ENCODE measurements at places on chromosomes 12 and 14.

GRCh38 chr14:89214221-89214965 lies 202.6 kb downstream of the FOXN3 start:
- no peak for DNase-seq

GRCh38 chr12:42810006-42810405 lies 220.5 kb upstream of the PRICKLE1 start:
- no peak for DNase-seq

DNA sequence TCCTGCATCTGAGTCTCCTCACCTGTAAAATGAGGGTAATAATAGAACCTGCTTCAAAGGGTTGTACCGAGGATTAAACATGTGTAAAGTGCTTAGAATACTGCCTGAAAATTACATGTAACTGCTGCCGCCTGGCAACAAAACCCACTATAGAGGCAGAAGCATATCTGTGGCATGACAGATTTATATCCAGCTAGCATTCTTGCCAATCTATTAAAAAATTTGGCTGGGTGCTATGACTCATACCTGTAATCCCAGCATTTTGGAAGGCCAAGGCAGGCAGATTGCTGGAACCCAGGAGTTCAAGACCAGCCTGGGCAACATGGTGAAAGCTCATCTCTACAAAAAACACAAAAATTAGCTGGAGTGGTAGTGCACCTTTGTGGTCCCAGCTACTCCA lies 16.4 kb upstream of the KSR2 start:
- no peak for DNase-seq

DNA sequence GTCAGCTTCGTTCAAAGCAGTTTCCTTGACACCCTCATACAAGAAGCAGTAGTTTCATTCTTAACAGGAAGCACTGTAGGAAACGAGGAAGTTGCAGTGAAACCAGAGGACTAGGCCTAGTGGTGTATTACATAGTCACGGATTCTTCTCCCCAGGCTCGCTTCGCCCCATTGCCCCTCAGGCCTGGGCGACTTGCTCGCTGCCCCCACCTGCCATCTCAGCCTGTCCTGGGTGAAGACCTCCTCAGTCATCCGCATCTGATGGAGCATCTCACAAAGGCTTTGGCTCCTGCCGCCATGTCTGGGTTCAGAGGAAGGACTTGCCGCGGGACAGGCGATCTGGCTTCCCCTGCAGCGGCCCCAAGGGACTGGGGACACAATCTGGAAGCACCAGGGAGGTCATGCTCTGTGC lies 93.5 kb downstream of the LMNTD1 start:
- no peak for DNase-seq

GRCh38 chr12:47216150-47216677 lies 136.5 kb upstream of the AMIGO2 start:
- DNase-seq, result no peak

- DNase-seq, result no peak
Measured at GRCh38 chr12:131613678-131614077, 97.2 kb upstream of the SFSWAP start.

- DNase-seq, result no peak
Measured at GRCh38 chr14:23248601-23249000, 10.9 kb downstream of the RNF212B start.

Measured in AG04450 (cell line).